ENCODE measurements at places on chromosomes 5 and 9.

GRCh38 chr9:31854187-31854586 lies 530.3 kb upstream of the ACO1 start:
- DNase-seq: no peak

- no peak for DNase-seq
Observed at GRCh38 chr9:19895006-19895405, 106.2 kb upstream of the SLC24A2 start.

DNA sequence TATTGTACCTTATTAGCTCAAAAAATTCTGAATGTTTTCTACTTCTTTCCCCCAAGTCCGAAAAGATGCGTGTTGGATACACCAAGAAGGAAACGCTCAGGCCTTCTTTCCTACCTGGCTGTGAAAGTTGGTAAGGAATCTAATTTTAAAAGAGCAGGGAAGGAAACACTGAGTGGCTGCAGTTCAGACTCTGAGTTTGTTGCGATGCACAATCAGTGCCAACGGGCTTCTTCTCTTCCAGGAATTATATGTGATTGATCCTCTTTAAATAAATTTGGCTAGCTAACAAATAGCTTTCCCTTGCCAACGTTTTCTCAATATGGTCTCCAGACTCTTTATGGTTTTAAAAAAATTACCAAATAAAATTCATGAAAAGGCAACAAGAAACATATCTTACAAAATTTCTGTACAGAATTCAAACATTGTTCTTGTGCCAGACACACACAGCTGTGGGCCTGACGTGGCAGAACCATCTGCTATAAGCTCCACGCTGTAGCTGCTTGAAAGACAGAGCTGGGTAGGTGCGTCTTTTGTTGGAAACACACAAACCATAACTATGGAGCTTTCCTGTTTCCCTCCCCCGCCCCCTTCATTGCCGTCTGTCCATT lies 493.1 kb downstream of the ZNF608 start:
- no peak for DNase-seq

GRCh38 chr5:96509721-96510350 lies 76.8 kb upstream of the PCSK1 start:
- DNase-seq: peak; percentile 19

DNA sequence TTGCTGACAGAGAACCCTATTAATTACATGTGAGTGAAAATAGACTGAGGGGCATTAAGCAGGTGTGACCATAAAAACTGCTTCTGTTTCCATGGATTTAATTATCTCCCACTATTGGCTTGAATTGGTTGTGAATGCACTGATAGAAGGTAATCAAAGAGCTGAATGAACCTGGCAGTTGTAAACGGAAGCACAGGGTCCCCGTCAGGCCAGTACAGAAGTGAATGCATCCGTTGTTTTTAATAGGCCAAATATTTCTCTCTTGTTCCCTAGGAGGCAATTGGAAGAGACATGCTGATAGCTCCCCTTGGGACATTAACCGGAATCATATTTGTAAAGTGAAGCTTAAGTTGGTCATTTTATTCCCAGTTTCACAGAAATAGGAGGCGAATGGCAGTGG lies 147.0 kb downstream of the CAVIN4 start:
- no peak for DNase-seq

- no peak for DNase-seq
Observed at GRCh38 chr5:75049456-75050351, 2.7 kb downstream of the GCNT4 start.

DNA sequence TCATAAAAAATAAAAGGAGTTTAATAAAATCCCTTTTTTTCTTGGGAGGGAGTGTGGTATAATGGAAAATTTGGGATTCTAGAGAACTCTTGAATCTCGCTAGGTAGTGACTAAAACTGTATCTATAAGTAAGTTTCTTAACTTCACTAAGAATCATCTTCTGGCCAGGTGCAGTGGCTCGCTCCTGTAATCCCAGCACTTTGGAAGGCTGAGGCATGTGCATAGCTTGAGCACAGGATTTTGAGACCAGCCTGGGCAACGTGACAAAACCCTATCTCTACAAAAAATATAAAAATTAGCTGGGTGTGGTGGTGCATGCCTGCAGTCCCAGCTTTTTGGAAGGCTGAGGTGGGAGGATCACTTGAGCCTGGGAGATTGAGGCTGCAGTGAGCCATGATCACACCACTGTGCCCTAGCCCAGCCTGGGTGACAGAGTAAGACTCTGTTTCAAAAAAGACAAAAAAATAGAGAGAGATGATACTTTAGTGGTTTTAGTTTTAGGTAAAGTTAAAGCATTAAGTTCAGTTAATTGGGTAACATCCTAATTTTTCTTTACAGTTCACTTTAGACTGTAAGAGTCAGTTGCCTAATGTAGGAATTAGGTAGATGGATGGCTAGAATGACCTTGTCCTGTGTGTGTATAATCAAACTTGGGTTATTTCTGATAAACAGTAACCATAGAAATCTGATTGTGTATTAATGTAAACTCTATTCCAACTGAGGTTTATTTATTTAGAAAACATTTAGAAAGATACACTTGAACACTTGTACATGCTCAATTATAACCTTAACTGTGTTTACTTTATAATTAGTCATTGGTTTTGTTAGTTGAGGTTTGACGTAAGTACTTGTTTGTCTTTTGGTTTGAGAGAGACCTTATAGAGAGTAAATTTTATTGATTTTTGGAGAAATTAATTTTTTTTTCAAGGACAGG lies 17.8 kb downstream of the UNC13B start:
- no peak for DNase-seq

DNA sequence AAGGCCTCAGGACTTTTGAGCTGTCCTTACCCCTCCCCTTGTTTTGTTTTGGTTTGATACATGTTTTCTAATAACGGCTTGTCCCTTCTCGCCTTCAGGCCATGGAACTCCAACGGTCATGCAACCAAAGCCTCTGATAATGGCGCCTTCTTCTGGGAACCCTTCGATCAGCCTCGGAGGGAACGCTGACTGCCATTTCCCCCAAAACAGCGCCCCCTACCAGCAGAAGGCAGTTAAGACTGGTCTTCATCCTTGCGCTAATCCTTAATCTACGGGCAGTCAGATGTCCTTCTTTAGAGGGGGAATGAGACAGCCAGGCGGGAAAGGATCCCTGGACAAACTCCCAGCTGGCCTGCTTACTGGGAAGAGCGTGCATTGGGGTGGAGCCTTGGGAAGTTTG lies 276.6 kb downstream of the ICE1 start:
- no peak for DNase-seq

DNA sequence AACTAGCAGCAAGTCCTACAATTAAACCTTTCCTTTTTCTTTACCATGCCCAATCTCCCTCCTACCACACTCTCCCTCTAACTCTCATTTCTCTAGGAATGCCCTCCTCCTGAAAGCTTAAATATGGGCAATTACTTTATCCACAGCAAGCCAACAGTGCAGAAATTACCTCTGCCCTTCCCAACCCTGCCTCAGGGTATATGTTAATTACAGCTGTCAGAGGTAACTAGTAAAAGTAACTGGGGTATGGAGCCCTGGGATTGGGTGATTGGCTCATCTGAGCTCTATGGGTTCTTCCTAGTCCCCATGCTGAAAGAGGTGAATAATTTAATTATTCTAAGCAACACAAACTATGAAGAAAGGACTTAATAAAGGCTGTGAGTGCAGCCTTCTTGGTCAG lies 478.9 kb upstream of the NMUR2 start:
- DNase-seq: no peak

DNA sequence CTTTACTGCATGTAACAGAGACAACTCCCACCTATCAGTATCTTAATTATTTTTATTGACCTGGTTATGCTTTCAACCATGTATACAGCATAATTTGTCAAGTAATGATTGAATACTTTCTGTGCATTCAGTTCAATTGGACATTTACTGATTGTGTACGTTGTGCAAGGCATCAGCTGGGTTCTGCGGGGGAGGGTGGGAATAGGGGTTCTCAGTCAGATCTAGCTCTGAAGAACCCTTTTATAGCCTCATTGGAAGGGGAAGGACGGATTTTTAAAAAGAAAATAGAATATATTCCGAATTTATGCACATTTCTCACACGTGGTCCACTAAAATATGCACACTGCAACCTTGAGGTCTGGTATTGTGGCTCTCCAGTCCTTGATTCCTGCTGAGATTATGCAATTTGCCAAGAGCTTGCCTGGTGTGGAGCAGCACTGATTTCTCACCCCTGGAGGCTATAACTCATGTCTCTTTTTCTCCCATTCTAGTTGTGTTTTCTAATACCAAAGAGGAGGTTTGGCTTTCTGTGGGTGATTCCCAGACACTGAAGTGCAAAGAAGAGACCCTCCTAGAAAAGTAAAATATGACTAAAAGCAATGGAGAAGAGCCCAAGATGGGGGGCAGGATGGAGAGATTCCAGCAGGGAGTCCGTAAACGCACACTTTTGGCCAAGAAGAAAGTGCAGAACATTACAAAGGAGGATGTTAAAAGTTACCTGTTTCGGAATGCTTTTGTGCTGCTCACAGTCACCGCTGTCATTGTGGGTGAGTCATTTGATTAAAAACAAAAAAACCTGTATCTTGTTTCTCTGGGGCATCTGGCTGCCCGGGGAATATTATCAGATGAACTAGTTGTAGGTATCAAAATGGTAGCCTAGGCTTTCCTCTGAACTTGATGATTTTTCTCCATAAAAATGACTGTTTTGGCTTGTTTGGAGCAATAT lies 1.7 kb downstream of the SLC1A3 start:
- peak; percentile 81 for DNase-seq

- DNase-seq: no peak
Observed at GRCh38 chr9:70392189-70392588, 22.3 kb downstream of the KLF9 start.

DNA sequence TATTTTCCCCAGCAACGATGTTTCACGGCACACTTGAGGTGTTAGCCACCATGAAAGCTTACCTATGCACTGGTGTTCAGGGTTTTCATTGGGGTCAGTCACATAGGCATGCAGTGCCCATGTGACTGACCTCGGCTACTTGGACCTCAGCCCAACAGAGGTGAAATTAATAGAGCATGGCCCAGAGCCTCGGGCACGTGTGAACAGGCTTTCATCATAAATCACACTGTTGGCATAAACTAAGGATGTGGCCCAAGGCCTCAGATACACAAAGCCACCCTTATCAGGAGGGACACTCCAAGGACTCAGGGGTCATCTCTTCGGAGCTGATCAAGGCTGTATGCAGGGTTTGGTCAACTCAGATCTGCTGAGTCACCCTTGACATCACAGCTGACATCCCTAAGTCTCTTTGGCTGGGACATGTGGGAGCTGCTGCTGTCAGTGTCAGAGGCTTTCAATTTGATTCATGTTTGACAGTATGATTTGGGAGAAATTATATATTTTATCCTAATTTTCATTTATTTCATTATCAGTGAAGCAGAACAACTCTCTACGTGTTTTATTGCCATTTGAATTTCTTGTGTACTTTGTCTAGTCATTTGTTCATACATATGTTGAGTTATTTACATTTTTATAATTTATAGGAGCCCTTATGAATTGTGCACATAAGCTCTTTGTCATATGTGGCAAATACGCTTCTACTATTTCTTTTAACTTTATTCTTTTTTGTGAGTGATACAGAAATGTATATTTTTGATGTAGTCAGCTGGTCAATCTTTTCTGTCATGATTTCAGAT lies 59.7 kb upstream of the ANKRD33B start:
- no peak for DNase-seq

- no peak for DNase-seq
Observed at GRCh38 chr5:865168-865521, 14.4 kb upstream of the ZDHHC11 start.

DNA sequence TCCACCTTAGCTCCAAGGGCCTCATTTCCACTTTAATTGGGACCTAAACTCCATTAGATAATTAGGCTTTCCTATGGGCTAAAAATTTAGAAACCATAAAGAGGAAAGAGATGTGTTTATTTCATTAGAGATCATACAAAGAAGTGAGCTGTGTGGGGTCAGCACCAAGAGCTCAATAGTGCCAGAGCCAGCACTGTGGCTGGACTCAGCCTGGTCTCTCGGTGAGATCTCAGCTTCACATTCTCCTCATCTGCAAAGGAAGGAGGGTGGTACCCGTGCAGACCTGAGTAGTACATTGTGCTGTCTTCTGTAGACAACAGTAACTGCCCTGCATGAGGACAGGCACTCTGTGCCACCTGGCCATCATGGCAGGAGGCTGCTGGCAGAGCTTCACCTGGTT lies 136.1 kb upstream of the EPB41L4A start:
- DNase-seq: no peak

DNA sequence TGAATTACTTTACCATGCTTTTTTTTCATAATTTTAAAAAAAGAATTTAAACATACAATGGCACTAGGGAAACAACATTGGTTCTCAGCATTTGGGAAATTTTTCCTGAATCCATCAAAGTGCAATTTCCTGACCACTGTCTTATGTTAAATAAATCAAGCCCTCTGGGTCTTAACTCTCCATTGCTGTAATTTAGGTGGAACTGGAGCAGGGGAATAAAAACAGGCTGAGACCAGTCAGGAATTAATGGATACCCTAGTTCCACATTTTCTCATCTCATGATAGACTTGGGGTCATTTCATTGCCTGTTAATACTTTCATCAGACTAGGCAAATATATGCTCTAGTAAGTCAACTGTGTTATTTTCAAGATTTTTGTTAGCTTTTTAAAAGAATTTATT lies 103.1 kb downstream of the FBN2 start:
- DNase-seq: no peak

- no peak for DNase-seq
Observed at GRCh38 chr5:58240322-58240721, 219.6 kb downstream of the PLK2 start.

GRCh38 chr9:33044677-33045282 lies 19.7 kb downstream of the DNAJA1 start:
- DNase-seq: no peak

DNA sequence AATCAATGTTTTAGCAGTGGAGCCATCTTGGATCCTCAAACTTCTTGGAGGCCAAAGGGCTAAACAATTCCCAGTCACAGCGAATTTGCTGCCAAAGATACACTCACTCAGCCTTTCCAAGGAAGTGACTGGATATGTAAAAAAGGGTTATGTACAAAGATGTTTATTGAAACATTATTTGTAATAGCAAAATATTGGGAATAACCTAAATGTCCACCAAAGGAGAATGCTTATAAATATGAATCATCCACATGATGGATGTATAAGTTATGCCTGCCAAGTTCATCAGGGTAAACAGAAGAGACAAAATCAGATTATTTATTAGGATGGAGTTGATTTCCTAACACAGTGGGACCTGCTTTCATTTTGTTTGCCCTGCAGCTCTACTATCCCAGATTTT lies 145.2 kb upstream of the ABCA1 start:
- no peak for DNase-seq

GRCh38 chr9:88993327-88993726 lies 2.1 kb downstream of the S1PR3 start:
- no peak for DNase-seq

- DNase-seq: no peak
Observed at GRCh38 chr5:143826951-143827444, 15.0 kb downstream of the HMHB1 start.

GRCh38 chr9:89386206-89386605 lies 67.9 kb downstream of the SECISBP2 start:
- DNase-seq: no peak

Data from astrocyte of the cerebellum (primary cell).